ENCODE measurements at places on chromosomes 5 and 9.
A peak's percentile ranks its signal among the peaks of the same experiment; 100 is the strongest.

DNA sequence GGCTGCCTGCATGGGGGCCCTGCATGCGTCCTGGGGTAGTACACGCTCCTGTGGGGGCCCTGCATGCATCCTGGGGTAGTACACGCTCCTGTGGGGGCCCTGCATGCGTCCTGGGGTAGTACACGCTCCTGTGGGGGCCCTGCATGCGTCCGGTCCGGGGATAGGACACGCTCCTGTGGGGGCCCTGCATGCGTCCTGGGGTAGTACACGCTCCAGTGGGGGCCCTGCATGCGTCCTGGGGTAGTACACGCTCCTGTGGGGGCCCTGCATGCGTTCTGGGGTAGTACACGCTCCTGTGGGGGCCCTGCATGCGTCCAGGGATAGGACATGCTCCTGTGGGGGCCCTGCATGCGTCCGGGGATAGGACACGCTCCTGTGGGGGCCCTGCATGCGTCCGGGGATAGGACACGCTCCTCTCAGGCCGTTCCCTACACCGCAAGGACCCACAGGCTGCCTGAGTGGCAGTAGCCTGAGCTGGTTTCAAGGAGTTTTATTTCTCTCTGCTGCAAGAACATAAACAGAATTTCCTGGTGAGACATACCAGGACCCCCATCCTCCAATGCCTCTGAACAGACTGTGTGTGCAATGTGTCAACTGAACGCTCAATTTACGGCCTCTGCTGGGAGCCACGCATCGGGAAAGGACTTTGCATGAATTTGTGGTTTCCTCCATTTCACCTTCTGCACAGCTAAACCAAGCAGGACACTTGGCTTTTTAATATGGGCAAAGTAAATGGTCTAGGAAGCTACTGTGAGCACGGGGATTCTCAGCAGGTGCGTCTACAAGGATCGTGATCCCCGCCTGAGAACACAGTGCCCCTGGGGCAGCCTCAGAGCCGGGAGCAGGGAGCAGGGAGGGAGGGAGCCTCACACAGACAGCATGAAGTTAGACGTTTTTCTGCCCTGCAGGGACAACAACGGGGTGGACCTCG, 48.9 kb upstream of the CLPTM1L start:
- no peak for DNase-seq

DNA sequence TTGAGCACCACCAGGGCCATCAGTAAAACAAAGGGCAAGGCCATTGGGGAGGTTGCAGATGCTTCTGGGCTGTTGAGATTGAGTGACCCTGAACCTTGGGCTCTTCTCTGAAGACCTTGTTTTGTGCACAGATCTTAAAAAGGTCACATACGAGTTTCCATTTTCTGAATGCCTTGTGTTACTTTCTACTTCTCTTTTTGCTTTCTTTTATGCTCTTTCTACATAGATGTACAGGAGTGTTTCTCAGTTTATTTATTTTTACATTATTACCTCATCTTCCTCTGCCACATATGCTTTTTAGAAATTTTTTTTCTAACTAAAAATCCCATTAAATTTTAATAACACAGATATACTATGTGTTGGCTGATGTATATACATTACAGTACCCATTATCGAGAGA, at the start of gene IFNA5:
Gene IFNA5, minus strand, starts transcription at position 101 of the 400 bp plus-strand sequence. Its CDS starts 57 bp downstream, at position 44.
- DNase-seq: no peak

DNA sequence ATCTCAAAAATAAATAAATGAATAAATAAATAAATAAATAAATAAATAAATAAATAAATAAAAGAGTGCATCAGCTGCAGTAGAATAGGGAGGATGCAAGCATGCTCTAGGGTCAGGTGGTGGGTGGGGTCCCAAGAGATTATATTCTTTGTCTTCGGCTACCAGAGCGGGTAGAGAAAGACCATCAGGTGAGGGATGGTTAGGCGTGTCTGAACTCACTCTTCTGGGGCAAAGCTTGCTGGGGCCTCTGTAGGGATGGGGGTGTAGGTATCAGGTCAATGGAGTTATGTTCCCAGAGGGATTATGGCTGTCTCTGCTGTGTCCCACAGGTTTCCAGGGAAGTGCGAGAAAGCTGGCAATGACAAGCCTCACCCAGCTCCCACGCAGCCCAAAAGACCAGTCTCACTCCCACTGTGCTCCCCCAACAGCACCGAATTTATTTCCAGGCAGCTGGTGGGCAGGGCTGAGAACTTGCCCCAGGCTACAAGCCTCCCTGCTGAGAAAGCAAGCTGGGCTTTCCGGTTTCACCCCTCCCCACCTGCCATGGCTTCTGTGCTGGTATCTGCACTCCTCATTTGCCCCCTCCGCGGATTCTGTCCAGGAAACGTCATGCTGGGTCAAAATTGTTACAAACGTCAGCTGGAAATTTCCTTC, 180.8 kb downstream of the LURAP1L start:
- no peak for DNase-seq

GRCh38 chr5:59116231-59116865, 533.5 kb downstream of the RAB3C start:
- no peak for DNase-seq

- peak; percentile 69 for DNase-seq
Observed at GRCh38 chr9:22052376-22052945, 43.4 kb upstream of the CDKN2B start.

DNA sequence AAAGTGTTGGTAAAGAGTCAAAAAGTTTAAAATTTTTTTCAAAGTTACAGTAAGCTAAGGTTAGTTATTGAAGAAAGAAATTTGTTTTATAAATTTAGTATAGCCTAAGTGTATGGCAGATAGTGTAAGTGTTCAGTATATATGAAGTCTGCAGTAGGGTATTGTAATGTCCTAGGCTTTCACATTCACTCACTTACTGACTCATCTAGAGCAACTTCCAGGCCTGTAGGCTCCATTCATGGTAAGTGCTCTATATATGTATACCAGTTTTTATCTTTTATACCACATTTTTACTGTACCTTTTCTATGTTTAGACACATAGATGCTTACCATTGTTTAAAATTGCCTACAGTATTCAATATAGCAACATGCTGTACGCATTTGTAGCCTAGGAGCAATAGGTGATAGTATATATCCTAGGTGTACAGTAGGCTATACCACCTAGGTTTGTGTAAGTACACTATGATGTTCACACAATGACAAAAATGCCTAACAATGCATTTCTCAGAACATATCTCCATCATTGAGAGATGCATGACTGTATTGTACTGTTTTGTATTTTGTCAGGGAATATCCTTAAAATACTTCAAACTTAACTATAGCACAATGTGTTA, 38.5 kb downstream of the CYSTM1 start:
- no peak for DNase-seq

DNA sequence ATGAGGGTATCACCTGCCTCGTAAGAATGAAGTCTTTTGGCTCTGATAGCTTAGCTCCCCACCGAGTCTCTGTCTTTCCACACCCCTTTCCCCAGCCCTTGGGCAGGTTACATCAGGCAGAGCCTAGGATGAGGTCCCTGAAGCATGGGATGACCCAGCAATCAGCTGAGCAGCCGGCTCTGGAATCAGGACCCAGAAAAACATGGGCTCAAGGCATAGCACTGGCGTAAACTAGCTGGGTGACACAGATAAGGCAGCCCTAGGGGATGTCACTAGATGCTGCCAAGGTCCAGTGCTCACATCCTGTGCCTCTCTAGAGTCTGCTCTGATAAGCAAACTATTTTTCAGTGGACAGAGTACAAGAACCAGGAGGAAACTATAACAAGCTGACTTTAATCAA, 26.6 kb downstream of the IDNK start:
- no peak for DNase-seq

DNA sequence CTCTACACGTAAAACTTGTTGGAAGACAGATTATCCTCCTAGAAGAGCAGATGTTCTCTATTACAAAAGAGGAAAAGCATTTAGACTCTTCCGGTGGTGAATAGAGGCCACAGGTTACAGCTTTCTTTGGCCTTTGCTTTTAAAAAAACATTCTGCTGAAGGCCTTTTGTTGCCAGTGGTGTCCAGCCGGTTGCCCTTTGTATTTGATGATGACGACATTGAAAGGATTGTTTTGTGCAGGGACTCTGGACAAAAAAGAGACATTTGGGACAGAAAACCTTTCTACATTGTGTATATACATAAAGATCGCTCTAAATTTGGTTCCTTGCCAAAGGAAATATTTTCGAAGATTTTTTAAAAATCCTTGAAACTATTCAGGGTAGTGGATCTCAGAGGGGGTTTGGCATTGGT, 180.3 kb downstream of the C9orf152 start:
- no peak for DNase-seq

DNA sequence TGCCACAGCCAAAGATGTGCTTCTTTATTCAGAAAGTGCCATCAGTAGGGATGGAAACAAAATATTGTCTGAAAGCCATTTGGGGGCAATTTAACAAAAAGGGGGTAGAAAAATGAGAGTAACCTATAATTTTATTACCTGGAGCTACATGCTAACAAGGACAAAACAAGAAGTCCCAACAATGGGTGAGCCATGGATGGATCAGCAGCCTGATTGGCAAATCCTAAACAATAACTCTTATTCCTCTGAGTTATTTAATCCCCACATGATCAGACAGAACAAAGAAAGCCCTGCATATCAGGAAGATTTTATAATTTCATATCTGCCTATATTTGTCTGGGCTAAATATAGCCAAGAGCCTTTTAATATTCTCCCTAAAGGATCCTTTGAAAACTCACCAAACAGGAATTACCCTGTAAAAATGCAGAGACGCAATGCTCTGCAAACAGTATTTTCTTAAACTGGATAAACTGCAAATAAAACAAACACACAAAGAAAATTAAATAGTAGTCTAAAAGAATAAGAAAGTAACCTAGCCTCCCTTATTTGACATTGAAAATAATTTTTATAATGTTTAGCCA, 483.4 kb downstream of the ZNF608 start:
- DNase-seq: no peak

GRCh38 chr9:137813651-137814415, 63.7 kb upstream of the CACNA1B start:
- DNase-seq: no peak

- DNase-seq: no peak
Observed at GRCh38 chr9:69179037-69179436, 5.0 kb downstream of the TJP2 start.

DNA sequence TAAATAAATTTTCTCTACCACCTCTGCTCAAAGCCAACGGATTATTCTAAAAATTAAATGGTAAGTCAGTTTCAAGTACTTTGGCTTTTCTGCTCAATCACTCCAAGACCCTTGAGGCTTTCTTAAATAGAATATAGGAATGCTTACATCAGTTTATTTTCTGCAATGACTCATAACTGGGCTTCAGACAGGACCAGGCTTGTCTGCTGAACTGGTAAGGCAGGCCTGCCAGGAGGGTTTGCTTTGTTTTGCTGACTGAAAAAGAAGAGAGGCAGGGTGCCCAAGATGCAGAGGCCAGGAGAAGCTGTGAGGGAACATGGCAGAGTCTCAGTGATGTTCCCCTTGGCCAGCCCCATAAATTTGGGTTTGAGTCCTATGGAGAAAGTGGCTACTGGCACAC, 60.3 kb upstream of the EPB41L4A start:
- no peak for DNase-seq

DNA sequence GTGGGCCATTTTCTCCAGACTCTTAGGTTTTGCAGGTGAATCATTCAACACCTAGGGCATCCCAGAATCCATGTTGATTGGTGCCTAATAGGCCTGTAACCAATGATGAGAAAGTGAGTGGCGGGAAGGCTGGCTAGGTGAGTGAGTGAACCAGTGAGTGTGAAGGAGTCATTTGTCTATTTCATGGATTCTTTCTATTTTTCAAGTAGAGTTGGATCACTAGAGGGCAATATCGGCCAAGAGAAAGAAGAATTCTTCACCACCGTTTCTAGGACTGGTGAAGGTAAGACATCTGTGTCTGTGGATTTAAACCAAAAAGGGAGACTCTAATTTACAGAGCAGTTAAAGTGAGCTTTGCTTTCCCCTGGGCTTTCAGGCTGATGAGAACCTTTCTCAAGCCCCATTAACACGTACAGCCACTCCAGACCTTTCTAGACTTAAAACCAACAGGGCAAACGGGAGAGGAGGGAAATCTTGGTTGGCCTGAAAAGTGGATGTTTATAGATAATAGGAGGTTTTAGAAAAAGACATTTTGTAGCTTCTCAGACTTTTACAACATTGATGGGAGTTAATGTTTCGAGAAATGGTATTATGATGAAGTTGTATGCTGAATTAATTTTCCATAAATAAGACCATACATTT, 114.3 kb upstream of the IL12B start:
- peak; percentile 42 for DNase-seq

- DNase-seq: no peak
Observed at GRCh38 chr9:126419475-126419874, 92.8 kb downstream of the MVB12B start.

- no peak for DNase-seq
Observed at GRCh38 chr9:132249123-132249522, 87.3 kb downstream of the NTNG2 start.

DNA sequence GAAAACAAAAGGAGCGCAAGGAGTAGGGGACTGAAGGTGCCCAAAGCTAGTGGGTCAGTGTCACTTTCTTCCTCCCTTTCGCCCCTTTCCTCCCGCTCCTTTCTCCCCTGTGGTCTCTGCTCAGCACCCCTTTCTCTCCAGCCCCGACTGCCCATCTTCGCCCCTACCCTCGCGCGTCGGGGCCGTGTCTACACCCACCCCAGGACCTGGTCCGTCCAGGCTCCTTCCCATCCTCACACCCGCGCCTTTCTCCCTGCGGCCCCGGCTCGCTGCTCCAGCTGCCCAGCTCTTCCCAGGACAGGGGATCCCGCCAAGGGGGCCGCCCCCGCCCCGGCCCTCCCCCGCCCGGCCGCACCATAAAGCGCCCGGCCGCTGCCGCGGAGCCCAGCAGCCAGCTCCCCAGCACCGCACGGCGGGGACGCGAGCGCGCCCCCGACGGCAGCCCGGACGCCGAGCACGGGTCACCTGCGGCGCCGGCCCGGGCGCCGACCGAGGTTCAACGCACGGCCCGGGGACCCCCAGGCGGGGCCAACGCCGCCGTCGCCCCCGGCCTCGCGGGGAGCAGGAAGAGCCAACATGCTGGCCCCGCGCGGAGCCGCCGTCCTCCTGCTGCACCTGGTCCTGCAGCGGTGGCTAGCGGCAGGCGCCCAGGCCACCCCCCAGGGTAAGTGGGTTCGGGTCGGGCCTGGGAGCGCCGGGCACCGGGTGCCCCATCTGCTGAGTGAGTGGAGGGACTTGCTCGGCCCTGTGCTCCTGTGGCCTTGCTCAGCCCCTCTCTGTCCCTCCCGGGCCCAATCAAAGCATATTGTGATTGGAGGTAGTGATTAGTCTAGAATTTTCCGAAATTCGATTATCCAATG, at the start of gene THBS4:
Gene THBS4, plus strand, starts transcription at position 387 of the 860 bp plus-strand sequence. Its CDS starts 190 bp downstream, at position 577.
- no peak for DNase-seq

GRCh38 chr9:131034268-131034667, 25.3 kb downstream of the LAMC3 start:
- no peak for DNase-seq

GRCh38 chr5:94793113-94793815, 174.8 kb downstream of the SLF1 start:
- peak; percentile 62 for DNase-seq

Measured in CD4-positive, alpha-beta T cell treated with Interleukin-2 at 100 ng/mL for 4 hours (primary cell).